ENCODE measurements at places on chromosomes 12 and 14.

- no peak for DNase-seq
Measured at GRCh38 chr14:23145794-23146350, 26.8 kb upstream of the CEBPE start.

DNA sequence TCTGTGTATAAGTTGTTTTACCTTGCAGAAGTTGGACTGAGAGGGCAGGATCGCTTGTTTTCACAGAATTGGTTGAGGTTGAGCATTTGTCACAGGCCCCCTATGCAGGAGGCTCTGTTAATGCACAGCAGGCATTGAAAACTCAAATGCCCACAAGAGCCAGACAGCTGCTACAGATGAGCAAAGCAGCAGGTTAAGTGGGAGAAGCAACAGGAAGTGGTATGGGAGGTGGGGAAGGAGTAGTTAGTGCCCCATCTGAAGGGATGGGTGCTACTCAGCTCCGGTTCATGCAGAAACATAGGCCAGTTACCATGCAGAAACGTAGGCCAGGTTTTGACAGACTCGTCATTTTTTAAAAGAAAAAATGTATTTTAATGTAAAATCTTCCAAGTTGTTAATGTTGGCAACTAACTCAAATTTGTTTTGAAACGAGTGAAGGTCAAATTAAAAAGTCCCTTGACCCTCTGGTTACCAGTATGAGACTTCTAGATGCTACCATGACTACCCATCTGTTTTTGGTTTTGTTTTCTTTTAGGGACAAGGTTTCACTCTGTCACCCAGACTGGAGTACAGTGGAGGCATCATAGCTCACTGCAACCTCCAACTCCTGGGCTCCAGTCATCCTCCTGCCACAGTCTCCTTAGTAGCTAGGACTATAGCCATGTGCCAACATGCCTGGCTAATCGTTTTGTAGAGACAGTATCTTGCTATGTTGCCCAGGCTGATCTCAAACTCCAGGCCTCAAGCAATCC is 84.7 kb upstream of the FRMD6 start:
- no peak for DNase-seq

DNA sequence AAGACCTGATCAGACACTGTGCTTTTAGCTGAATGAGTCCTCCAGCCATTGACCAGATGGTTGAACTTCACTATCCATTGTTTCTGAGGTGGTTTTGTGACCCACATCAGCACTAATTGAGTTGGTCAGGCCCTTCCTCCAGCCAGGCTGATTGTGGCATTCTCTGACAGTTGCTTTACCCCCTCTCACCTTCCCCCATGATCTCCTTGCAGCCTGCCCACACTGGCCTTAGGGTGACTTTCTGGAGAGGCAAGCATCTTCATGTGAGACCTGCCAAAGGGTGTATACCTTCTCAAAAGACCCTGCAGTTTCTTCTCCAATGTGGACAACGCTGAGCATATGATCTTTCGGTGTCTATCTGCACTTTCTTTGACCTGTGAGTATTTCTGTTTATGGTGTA is 83.9 kb downstream of the GPATCH2L start:
- DNase-seq: no peak

DNA sequence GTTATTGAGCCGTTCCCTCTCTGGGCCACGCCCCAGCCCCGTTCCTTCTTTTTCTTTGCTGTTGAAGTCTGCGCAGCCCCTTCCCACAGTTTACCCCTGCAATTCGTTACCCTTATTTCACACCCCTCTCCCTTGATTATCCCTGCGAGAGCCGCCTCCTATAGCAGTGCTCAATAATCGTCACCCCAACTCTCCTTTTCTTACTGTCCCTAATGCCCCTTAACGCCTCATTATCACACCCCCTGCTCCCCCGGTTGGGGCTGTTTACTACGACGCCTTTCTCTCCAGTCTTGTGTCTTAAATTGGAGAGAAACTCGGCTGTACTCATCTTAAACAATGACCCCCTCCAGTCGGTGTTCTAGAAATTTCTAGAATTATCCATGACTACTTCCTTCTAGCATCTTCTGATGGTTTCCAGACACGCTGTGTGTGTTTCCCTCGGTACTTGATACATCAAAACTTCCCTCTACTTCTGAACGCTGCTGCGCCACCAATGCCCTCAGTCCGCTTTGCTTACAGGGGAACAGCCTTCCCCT is 713 bp upstream of the FBXL14 start:
- DNase-seq: no peak

GRCh38 chr12:64911081-64911480 is 86.6 kb downstream of the TBC1D30 start:
- no peak for DNase-seq

DNA sequence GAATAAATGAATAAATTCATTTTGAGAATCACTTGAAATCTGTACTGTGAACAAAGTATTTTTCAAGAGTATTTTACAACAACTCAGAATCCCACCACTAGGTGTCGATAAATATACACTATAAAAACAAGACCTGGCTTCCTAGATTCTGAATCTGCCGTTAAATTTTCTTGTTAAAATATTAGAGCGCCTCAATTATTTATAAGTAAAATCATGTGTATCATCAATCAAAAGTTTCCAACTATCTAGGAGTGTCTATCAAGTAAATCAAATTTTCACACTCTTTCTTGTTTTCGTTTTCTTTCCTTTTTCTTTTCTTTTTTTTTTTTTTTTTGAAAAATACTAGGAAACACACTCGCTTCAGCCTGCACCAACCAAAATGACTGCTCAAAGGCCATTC is 179.2 kb upstream of the DCN start:
- DNase-seq: no peak

DNA sequence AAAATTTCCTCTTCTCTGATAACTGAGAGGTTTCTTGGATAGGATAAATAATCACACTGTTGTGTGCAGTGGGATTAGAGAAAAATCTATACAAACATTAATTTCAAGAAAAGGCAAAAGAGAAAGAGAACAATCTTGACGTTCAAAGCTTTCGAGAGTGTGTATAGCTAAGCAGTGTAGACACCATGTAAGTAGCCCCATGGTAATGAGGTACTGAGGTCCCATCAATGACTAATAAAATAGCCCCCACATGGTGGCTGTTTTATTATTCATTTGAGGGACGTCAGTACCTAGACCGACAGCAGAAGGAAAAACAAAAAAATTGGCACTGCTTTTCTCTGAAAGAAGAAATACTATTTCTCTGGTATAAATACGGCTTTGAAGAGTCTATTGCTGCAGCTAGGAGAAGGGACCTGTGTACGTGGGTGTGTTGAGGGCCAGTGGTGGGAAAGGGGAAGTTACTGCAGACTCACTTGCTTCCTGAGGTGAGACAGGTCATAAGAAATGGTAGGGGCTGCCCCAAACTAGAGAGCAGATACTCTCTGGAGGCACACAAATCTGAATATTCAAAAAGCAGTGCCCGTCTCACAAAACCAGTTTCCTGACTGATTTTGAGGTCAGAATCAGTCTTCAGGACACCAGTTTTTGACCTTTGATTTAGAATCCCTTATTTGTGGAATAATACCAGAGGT is 339.8 kb downstream of the EMP1 start:
- no peak for DNase-seq

DNA sequence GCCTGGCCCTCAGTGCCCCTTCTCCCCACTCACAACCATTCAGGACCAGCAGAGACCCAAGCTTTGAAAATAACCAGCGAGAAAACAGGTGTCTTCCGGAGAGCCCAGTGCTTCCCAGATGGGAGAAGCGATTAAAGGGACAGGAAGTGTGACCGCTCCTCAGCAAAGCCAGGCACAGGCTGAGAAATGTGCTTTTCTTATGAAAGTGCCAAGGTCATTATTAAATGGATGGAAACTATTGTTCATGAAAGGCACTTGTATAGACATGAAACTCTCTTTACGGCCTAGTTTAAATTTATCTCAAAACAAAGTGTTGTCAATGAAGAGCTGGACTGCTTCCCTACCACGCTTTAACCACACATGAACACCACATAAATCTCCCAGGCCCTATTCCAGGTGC is 210.4 kb downstream of the SPTSSA start:
- no peak for DNase-seq

- DNase-seq: no peak
Measured at GRCh38 chr14:61564618-61565091, 130.7 kb upstream of the HIF1A start.

GRCh38 chr12:79187032-79187431 is 322.5 kb downstream of the SYT1 start:
- no peak for DNase-seq

GRCh38 chr12:49537752-49538509 is 899 bp upstream of the KCNH3 start:
- DNase-seq: no peak

GRCh38 chr14:77206877-77207389 is 25.3 kb downstream of the TMEM63C start:
- DNase-seq: no peak

GRCh38 chr14:104224506-104225277 is 86.3 kb downstream of the KIF26A start:
- no peak for DNase-seq

DNA sequence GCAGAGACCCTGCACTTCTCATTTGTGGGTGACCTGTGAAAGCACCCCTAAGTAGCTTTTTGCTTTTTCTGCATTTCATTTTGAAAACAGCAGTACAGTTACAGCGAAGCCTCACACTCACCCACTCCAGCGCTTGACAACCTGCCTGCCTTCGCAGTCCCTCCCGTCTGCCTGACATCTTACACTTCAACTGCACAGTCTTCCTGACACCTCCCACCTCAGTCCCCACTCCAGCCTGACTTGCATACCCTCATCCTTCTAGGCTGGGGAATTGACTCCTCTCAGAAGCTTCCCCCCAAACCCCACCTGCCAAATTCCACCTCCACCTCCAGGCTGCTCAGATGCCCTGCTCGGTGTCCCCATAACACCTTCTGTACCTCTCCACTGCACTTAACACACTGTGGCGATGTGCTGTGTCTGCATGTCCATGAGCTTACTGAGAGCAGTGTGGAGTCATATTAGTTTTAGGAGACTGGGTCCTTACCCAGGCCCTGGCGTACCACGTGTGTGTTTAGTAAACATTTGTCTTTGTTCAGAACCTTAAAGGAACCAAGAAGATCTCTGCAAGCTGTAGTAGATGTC is 159.4 kb downstream of the PRKCH start:
- DNase-seq: no peak

DNA sequence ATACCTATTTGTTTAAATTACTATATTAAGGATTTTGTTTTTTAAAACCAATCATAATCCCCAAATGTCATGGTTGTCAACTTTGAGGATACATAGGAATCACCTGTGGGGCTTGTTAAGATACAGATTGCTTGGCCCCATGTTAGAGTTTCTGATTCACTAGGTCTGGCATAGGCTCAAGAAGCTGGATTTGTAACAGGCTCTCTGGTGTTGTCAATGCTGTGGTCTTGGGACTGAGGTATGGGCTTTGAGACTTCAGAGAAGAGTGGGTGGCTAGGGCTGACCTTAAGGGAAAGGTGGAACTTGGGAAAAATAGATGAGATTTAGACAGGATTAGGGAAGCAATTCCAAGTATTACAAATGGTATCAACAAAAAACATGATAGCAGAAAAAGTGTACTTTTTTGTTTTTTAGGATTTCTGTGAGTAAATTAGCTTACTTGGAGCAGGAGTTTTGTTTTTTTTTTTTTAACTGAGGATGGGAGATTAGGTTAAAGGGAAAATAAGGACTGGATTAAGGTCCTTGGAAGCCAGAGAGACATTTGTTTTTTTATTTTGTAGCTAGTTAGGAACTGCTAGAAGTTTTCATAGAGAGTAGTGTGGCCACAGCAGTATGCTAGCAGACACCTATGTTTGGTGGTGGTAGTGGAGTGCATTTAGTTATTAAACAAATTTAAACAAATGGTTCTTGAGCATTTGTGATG is 88.6 kb downstream of the RAD51B start:
- no peak for DNase-seq

DNA sequence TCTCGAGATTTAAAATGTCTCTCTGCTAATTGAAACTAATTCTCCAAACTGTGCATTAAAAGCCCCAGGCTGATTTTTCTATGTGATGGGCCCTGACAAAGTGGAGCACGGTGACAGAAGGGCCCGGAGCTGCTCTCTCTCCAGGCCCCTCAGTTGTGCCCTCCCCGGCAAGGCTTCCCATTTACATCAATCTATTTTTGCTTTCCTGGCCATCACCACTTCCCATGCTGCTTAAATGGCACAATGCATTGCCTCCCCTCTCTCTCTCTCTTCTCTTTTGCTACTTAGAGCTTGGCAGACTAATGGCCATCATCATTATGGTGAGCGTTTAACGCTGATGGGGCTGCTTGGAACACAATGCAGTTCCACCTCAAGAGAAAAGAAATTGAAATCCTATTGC is 270.7 kb upstream of the DIO3 start:
- no peak for DNase-seq

DNA sequence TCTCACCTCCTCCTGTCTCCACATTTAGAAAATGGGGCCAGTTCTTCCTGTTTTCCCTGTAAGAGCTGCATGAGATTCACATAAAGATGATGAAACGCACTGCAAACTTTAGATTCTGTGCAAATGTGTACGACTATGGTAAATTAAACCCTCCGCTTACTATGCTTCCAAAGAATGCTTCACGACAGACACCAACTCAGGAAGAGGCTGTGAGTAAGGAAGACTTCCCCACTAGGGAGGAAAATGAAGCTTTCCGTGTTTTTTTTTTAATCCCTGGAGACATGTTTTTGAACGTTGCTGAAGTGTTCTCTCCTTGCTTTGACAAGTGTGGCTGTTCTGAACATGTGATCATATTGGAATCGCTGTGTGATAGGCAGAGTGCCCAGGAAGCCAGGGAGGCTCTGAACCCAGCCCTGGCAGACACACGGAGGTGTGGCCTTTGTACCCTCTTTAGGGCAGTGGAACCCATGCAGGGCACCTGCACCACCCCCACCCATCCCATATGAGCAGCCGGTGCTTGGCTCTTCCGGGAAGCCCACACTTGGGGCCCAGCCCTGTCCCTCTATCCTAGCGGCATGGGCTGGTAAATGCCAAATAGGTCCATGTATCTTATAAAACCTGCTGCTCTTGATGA is 7.5 kb upstream of the SYNE3 start:
- no peak for DNase-seq

- peak; percentile 32 for DNase-seq
Measured at GRCh38 chr12:115132145-115132544, 448.2 kb upstream of the TBX3 start.

- DNase-seq: no peak
Measured at GRCh38 chr12:56839915-56840325, 76.8 kb downstream of the HSD17B6 start.

- no peak for DNase-seq
Measured at GRCh38 chr12:110012137-110012536, 12.9 kb downstream of the ANKRD13A start.

GRCh38 chr14:66330228-66330627 is 155.9 kb upstream of the CCDC196 start:
- no peak for DNase-seq

GRCh38 chr12:11739980-11740577 is 90.6 kb downstream of the ETV6 start:
- no peak for DNase-seq

All from foreskin melanocyte (primary cell).